CD8-positive, alpha-beta memory T cell (primary cell): ENCODE measurements at places on chromosomes 12 and 14. TPM values are rescaled to one million over a fixed set of nuclear protein-coding genes. Genes with fewer than 3 reads are reported as not detected.

DNA sequence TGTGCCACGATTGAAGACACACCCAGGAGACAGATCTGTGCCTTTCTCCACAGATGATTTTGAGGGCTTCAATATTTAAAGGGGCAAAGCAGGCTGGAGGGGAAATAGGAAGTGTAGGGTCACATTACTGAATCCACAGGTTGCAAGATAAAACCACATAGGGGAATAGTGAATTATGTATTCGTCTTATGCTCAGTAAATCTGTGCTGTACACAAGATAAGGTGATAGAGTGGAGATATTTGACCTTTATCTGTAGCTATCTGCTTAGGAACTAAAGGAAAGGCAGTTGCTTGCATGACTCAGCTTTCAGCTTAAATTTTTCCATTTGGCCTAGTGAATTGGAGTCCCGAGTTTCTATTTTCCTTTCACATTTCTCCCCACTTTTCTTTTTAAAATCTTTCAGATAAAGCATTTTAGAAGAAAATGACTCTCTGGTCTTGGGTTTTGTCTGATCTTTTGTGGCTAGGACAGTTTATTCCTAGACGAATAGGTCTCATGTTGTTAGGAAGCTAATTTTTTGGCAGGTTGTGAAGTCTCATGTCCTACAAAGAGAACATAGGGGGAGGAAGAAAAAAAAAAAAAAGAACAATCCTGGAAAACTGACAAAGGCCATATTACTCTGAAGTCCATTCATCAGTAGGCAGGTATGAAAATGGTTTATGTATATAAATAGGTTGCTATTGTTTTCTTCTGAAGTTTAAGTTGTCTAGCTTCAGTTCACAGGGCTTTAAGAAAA lies 55.4 kb downstream of the FBXO33 start:
- DNase-seq: no peak
- H3K27ac ChIP-seq: no peak overlapping the region
- no peaks in the 10 kb centered on the region for H3K4me1 ChIP-seq
- no peak overlapping the region for H3K4me3 ChIP-seq
- no peaks in the 10 kb centered on the region for H3K36me3 ChIP-seq

DNA sequence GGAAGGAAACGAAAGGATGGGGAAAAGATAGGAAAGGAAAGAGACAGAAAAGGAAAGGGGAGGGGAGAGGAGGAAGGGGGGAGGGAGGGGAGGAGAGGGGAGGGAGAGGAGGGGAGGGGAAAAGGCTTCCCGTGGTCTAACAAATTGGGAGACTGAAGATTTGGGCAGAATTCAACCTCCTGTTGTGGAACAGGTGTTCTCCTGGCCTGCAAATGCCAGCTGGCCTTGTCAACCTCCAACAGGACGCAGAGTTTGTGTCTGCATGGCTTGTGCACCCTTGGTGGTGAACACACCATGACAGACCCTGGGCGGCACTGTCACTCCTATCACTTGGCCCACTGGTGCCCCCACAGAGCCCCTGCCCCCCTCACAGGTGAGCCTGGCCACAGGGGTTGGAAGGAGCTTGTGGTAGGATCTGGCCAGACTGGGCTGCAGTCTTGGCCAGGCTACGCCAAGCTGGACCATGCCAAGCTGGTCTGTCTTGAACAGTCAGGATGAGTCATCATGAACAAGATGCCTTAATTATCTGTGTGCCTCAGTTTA lies 321.6 kb downstream of the BCL11B start:
- no peaks in the 10 kb centered on the region for H3K4me1 ChIP-seq
- no peaks in the 10 kb centered on the region for H3K27me3 ChIP-seq
- DNase-seq: no peak
- H3K4me3 ChIP-seq: no peak overlapping the region

GRCh38 chr12:78938341-78939084 lies 73.9 kb downstream of the SYT1 start:
- no peak overlapping the region for H3K4me3 ChIP-seq
- H3K27ac ChIP-seq: no peak overlapping the region
- H3K36me3 ChIP-seq: no peaks in the 10 kb centered on the region
- no peaks in the 10 kb centered on the region for H3K4me1 ChIP-seq

- no peak overlapping the region for H3K4me3 ChIP-seq
- no peak overlapping the region for H3K27ac ChIP-seq
- peaks cover 12% of the 10 kb centered on the region for H3K4me1 ChIP-seq
- H3K27me3 ChIP-seq: no peaks in the 10 kb centered on the region
- no peak for DNase-seq
- no peaks in the 10 kb centered on the region for H3K36me3 ChIP-seq
Measured at GRCh38 chr12:46449316-46449715, 76.7 kb upstream of the SLC38A2 start.

LBHD2 gene
- not detected for total RNA-seq

DNA sequence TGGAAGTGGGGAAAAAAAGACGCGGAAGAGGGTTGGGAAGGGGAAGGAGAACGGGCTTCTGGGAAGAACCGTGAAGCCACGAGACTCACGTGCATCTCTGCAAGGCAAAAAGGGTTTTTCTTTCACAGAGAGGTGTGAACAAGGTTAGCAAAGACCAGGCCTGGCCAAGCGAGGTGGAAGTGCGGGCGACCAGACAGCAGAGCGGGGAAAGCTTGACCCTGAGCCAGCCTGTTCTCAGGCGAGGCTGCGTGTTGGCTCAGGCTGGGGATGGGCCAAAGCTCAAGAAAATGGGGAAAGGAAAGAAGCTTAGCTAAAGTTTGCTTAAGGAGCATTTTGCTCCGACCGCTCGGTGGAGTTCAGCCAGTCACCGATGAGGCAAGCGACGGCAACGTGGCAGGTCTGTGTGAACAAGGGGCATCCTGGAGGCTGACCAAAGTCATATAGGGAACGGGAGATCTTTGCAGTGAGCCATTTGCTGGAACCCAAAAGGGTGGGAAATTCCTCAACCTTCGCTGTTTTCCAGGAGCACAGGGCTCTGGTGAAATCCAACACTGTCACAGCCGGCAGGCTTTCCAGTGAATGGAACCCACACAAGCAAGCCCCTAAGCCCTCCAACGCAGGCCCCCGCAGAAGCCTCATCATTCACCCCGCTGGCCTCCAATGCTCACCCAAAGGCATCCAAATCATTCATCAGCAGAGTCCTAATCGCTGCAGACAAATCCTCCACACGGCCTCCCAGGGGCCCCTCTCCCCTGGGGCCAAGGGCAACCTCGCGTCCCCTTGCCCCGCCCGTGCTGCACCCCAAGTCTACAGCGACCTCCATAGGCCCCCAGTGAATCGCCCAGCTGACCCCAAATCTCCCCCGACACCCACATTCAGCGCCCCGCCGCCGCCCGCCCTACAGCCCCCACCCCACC lies 754 bp downstream of the ZNF605 start:
- no peak overlapping the region for H3K27ac ChIP-seq
- H3K36me3 ChIP-seq: no peaks in the 10 kb centered on the region
- no peak for DNase-seq
- peak overlapping the region; percentile 58 for H3K4me3 ChIP-seq

- peaks cover 25% of the 10 kb centered on the region for H3K4me1 ChIP-seq
- H3K27ac ChIP-seq: no peak overlapping the region
- no peaks in the 10 kb centered on the region for H3K27me3 ChIP-seq
- no peaks in the 10 kb centered on the region for H3K36me3 ChIP-seq
- peak; percentile 82 for DNase-seq
- H3K4me3 ChIP-seq: peak overlapping the region; percentile 60
Measured at GRCh38 chr14:91419044-91419397, 1.4 kb upstream of the CCDC88C start.

DNA sequence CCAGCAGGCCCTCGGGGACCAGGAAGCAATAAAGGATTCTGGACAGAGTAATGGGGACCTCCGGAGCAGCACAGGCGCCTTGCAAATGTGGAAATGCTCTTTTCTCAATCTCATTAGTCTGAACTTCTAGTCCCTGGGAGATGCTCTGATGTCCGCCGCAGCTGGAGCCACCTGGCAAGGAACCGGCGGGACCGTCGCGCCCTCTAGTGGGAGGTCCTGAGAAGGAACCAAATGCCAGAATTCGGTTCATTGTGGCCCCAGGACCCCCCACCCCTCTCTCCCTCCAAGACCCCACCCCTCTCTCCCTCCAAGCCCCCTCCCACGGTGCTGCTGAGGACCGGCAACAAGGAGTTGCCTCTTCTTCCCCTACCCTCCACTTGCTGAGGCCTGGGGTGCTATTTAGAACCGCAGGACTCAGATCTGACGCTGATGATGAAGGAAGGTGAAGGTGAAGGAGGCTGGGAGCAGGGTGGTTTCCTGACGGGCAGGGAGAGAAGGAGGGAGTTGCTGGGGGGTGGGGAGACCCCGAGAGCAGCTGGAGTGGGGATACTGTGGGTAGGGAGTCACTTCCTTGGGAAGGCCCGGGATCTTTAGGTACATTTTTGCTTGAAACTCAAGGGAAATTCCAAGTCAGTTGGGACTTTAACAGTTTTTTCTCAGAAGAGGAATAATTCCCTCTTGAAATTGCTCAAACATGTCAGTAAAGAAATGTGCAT lies 42.5 kb downstream of the SMIM41 start:
- no peaks in the 10 kb centered on the region for H3K36me3 ChIP-seq
- no peaks in the 10 kb centered on the region for H3K4me1 ChIP-seq
- no peaks in the 10 kb centered on the region for H3K27me3 ChIP-seq
- no peak overlapping the region for H3K27ac ChIP-seq

DNA sequence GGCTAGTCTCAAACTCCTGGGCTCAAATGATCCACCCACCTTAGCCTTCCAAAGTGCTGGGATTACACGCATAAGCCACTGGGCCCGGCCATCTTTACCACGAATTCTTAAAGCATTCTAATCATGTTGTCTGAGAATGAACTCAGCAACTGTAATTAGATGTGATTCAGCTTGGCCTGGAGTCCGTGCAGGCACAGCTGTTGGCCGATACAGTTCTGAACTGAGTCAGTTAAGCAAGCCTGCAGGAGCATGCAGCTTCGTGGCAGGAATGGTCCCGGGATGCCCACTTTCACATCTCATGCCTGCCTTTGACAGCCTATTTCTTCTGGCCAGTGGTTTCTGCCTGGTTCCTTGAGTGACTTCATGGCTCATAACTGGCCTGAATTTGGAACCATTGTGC lies 194.1 kb downstream of the ANO6 start:
- peaks cover 18% of the 10 kb centered on the region for H3K36me3 ChIP-seq
- DNase-seq: no peak
- H3K4me3 ChIP-seq: no peak overlapping the region
- H3K4me1 ChIP-seq: no peaks in the 10 kb centered on the region

NFYB gene
- 25.5 TPM for total RNA-seq

DNA sequence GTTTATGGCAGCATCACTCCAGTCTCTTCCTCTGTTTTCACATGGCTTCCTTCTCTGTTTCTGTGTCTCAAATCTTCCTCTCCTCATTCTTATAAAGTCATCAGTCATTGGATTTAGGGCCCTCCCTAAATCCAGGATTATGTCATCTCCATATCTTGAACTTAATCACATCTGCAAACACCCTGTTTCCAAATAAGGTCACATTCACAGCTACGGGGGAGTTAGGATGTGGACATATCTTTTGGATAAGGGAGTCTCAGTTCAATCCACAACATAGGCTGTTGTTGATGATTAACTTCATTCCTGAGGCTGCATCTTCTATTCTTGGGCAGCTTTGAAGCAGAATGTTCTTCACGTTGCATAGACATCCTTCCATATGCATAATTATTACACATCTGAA lies 40.3 kb upstream of the NTF3 start:
- H3K27ac ChIP-seq: no peak overlapping the region
- H3K4me3 ChIP-seq: no peak overlapping the region
- H3K4me1 ChIP-seq: no peaks in the 10 kb centered on the region
- no peaks in the 10 kb centered on the region for H3K36me3 ChIP-seq
- H3K27me3 ChIP-seq: no peaks in the 10 kb centered on the region

GRCh38 chr14:68245146-68246073 lies 425.8 kb downstream of the RAD51B start:
- peak overlapping the region; percentile 1 for H3K27ac ChIP-seq
- no peak for DNase-seq
- H3K4me3 ChIP-seq: no peak overlapping the region
- H3K36me3 ChIP-seq: no peaks in the 10 kb centered on the region

DNA sequence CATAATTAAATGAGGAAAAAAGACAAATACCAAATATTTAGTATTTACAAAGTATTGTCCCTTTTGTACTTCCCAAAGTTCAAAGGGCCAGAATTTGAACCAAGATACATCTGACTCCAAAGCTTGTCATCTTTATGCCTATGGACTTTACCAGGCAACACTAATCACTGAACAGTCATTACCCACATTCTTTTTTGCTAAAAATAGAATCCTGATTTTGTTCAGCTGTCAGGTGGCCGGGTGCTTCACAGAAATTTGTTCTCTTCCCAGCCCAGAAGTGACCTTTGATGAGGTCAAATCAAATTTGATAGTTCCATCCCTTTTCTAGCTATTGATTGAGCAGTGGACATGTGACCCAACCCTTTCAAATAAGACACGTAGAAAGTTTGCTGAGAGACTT lies 121.6 kb downstream of the LLPH start:
- no peak overlapping the region for H3K27ac ChIP-seq
- no peak overlapping the region for H3K4me3 ChIP-seq
- no peak for DNase-seq
- no peaks in the 10 kb centered on the region for H3K27me3 ChIP-seq
- H3K4me1 ChIP-seq: no peaks in the 10 kb centered on the region
- no peaks in the 10 kb centered on the region for H3K36me3 ChIP-seq

HOTAIR gene
- total RNA-seq: not detected

- DNase-seq: no peak
- H3K27ac ChIP-seq: no peak overlapping the region
- no peaks in the 10 kb centered on the region for H3K36me3 ChIP-seq
- H3K4me1 ChIP-seq: peaks cover 3% of the 10 kb centered on the region
- H3K27me3 ChIP-seq: no peaks in the 10 kb centered on the region
- no peak overlapping the region for H3K4me3 ChIP-seq
Measured at GRCh38 chr12:11757095-11757494, 107.6 kb downstream of the ETV6 start.

GRCh38 chr14:73633116-73634010 lies 11.4 kb upstream of the DNAL1 start:
- no peaks in the 10 kb centered on the region for H3K27me3 ChIP-seq
- H3K4me1 ChIP-seq: peaks cover 5% of the 10 kb centered on the region
- H3K4me3 ChIP-seq: peak overlapping the region; percentile 66
- no peak overlapping the region for H3K27ac ChIP-seq
- DNase-seq: peak; percentile 30

SERPINA10 gene
- total RNA-seq: not detected

SLC7A8 gene
- total RNA-seq: 1.4 TPM

DNA sequence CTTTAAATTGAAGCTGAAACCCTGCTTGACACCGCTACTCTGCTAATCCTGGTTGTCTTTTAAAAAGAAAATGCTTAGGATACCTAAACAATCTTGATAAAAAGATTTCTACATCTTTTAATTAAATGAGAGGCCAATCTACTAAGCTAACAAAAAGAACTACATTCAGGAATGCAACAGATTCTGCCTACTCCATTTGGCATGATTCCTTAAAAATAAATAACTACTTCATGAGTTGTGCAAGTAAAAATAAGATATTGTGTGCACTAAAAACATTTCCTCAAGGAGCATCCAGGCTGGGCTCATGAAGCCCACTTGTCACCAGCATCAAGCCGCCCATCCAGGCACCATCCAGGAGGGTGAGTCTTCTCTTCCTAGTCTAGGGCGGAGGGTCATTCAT lies 197.5 kb downstream of the PAX9 start:
- H3K27me3 ChIP-seq: no peaks in the 10 kb centered on the region
- DNase-seq: no peak
- H3K4me1 ChIP-seq: no peaks in the 10 kb centered on the region
- H3K36me3 ChIP-seq: no peaks in the 10 kb centered on the region
- no peak overlapping the region for H3K27ac ChIP-seq

- no peak overlapping the region for H3K27ac ChIP-seq
- no peaks in the 10 kb centered on the region for H3K27me3 ChIP-seq
- no peaks in the 10 kb centered on the region for H3K4me1 ChIP-seq
- H3K36me3 ChIP-seq: no peaks in the 10 kb centered on the region
- no peak overlapping the region for H3K4me3 ChIP-seq
Measured at GRCh38 chr12:86213012-86213411, 43.2 kb downstream of the MGAT4C start.

ACOT2 gene
- total RNA-seq: 16.4 TPM
